CD4-positive, alpha-beta T cell treated with Interleukin-1 beta for 1 hour (primary cell): ENCODE measurements at places on chromosomes 3 and 15.

DNA sequence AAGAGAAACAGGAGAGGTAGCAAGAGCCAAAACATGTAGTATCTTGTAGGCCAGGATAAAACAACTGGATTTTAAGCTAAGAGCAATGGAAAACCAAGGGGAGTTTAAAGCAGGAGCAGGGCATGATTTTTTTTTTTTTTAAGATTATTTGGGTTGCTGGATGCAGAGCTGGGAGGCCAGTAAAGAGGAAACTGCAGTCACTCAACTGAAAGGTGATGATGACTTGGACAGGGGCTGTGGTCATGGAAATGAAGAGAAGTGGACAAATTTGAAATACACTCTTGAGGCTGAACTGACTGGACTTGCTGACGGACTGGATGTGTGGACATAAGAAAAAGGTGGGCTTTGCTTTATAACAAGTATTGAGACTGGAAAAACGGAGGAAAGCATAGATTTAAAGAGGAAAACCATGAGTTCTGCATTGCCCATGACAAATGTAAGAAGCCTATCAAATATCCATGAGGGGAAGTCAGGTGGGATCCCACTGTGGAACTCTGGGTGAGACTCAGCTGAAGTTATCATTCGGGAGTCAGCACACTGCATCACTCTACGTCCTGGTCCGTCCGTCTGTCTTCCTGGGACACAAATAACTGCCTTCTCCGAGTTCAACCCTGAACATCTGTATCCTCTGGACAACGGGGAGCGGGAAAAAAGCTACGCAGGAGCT, 688 bp downstream of the XPC start:
- DNase-seq, result peak; percentile 20

DNA sequence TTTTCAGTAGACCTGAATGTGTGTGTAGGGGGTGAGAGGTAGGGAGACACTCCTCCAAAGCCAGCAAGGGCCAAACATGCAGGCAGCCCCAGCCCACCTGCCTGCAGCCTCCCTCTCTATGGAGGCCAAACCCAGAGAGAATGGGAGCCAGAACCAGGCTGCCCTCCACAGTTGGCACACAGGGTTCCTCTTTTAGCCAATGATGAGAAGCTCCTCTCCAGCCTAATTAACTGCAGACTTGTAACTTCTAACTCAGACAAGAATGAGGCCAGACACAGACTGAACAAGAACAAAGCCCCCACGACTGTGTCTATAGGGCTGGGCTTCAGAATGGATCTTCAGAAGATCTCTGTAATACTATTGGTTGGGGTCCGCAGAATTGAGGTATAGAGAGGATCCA, 12.3 kb upstream of the TLE3 start:
- DNase-seq, result no peak

- no peak for DNase-seq
Measured at GRCh38 chr15:41812820-41813375, 15.0 kb upstream of the JMJD7 start.

DNA sequence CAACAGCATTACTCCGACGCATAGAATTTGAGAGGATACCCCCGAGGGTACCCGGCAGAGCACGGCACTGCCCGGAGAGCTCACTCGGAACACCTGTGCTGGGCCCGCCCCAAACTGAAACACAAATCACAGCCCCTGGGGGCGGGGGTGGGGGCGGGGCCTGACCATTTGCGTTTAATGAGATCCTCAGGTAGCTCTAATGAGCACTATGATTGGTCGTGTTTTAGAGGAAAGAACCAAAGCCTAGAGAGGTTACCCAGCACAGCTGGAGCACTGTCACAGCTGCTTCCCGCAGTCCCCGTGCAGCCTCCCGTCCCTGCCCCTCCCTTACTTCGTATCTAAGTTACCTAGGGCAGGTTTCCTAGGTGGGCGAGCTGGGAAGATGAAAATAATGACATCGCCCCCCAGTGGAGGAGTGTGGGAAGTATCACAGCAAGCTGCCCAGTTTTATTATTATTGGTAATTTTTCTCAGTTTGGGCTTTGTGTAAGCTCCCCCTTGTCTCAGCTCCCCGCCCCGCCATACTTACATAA, 187.1 kb downstream of the PDE8A start:
- peak; percentile 41 for DNase-seq

DNA sequence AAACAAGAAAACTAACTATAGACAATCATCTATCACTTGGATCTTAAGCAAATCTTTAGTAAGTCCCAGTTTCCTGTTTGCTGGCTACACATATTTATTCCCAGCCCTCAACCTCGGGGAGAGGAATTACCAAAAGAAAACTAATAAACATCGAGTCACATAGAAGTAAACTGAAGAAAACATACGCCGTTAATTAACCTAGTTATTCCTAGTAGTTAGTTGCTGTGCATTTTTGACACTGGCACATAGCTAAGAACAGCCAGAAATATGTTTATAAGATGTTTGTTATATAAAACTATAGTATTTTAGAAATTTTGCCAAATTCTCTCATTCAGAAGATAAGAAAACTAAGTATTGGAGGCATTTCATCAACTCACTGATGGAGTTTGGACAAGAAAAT, 407.2 kb upstream of the ARHGEF26 start:
- DNase-seq, result no peak

DNA sequence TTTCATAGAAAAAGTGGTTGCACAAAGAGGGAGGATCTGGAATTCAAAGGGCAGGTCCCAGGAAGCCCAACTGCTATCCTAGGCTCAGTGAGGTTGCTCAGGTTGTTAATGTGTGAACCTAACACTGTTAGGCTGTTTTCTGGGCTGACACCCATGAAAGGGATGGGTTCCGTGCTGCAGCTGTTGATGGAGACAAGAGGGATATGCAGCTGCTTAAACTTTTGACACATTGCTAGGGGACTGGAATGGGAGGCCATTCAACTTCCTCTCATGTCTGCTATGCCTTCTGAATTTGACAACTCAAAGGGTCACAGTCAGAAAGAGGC, 198.0 kb upstream of the NR2E3 start:
- DNase-seq, result no peak

GRCh38 chr3:184448321-184449160, 68.7 kb downstream of the CHRD start:
- no peak for DNase-seq

DNA sequence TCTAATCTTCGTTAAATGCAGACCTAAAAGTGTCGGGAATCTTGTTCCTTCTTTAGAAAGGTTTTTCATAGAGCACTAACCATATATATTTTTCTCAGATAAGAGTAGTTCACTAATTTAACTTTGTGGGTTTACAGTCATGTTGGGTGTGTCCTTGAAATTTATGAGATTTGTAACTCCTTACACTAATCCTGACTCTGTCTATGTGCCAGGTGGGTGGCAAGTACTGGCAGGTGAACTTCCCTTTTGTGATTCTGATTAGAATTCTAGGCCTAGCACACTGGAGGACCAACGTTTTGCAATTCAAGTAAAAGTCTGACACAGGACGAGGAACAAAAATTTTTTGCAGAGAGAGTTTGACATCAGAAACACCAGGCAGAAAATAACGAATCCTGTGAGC, 220.1 kb downstream of the P3H2 start:
- DNase-seq, result no peak

DNA sequence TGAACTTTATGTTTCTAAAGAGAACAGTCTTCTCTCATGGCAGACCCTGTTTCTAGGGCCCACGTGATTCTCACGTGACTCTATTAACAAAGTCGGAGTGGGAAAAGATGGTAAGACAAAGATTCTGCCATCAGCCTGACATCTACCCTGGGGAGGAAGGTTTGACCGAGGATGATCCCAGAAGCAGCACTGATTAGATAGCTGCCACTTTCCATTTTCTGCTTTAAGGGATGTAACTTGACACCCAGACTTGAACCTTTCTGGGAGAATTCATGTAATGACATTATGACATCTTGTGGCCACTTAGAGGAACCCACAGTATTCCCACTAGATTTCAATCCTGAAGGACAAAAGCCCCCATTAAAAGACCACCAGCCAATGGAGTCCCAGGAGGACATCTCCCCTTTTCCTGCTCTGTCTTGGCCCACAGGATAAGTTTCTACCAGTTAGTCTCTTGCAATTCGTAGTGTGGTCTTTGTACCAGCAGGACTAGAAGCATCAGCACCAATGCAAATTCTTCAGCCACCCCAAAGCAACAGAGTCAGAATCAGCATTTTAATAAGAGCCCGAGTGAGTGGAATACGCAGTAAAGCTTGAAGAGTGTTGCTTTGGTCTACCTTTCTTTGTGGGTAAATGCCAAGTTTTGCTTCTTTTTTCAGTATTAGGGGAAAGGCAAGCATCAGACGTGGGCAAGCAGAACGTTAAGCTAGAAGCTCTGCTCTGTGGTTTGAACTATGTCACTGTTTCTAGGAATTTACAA, 480.5 kb upstream of the PROK2 start:
- no peak for DNase-seq

GRCh38 chr3:38582316-38582715, 67.2 kb downstream of the SCN5A start:
- no peak for DNase-seq

GRCh38 chr3:68067314-68067713, 412.9 kb upstream of the SUCLG2 start:
- no peak for DNase-seq

GRCh38 chr15:81188354-81188753, 8.3 kb upstream of the IL16 start:
- no peak for DNase-seq

DNA sequence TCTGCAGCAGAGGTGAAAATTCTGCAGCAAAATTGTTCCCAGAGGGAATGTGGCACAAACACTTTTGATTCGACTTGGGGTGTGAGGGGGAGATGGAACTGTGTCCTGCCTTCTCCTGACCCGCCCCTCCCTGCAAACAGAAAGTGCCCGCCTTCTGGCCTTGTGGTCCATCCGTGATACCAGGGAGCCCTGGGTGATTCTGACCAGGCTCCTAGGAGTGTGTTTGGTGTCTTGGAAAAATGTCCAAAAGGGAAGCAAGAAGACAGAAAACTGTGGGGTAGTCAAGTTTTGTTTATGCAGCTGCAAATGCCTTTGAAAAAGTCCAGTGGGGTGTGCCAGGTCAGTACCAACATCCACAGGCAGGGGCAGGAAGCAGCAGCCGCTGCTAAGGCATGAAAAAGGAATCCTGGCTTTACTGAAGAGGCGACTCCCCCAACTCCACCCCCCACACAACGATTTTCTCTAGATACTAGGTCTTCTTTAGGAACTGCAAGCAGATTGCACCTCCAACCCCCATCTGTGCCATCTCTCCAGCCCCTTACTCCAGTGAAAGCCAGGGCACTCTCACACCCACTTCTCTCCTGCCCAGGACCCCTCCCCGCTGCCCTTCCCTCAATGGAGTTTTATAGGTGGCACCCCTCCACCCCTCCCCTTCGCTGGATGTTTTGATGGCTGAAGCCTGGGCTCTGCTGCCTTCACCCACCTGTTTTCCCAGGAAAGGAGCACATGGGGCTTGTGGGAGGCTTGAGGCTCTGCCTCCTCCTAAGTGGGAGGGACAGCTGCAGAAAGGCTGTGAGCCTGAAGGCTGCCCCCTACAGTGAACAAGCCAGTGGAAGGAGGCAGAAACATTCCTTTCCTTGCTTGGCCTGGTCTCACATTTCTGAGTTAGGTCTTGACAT, 82.4 kb upstream of the HERC1 start:
- no peak for DNase-seq

DNA sequence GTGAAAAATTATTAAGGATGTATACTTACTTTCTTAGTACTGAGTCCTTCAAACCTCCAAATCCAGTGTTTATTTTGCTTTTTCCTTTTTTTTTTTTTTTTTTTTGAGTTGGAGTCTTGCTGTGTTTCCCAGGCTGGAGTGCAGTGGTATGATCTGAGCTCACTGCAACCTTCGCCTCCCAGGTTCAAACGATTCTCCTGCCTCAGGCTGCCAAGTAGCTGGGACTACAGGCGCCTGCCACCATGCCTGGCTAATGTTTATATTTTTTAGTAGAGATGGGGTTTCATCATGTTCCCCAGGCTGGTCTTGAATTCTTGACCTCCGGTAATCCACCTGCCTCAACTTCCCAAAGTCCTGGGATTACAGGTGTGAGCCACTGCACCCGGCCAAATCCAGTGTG, 67.5 kb downstream of the KAT2B start:
- no peak for DNase-seq

GRCh38 chr15:19987389-19988048, 554.1 kb downstream of the GOLGA6L6 start:
- DNase-seq, result no peak

DNA sequence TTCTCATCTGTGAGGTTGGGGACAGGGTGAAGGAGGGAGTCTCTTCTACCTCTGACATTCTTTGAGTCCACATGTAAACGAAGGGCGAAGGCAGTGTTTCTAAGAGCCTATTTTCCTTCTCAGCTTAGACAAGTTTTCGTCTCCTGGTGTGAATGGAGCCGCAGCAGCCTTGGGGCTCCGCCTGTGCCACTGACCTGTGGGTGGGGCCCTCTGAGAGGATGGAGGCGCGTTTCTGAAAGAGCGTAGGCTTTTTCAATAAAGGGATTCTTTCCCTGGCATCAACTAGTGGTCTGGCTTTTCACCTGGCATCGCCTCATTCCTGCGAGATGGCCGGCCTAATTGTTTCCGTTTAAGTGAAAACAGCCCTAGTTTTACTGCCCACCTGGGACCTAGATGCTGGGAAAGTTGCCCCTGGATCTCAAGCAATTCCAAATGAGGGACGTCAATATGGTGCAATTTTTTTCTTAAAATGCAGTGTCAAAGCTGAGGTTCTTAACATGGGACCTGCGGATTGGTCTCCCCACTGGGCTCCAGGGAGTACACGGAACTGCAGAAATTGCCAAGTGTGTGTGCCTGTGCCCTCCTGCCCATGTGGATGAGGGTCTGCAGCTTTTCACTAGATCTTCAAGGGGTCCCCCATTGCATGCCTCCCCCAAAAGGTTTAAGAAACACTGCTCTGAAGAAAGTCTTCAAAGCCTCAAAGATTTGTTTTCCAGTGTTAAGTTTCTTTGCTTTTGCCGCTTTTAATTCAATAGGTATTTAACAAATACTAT, 958 bp downstream of the GLDN start:
- no peak for DNase-seq

GRCh38 chr3:69696367-69696766, 42.9 kb upstream of the MITF start:
- no peak for DNase-seq

DNA sequence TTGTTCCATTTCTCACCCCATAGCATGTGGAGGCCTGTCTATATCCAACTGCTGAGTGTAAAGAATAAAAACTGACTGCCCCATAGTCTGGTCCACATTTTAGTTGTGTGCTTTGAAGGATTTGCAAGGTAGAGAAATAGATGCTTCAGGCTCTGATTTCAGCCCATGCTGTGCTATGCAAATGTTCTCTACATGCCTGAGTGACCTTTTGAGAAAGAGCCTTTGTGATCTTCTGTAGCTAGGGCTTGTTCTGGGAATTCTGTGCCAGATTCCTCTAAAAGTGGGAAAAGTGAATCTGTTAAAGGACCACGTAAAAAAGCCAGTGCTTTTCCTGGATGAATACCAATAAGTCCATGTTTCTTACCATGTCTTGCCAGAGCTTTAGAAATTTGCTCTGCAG, 5.2 kb downstream of the KCTD6 start:
- DNase-seq, result no peak

GRCh38 chr3:53677413-53677812, 168.8 kb downstream of the CHDH start:
- no peak for DNase-seq

DNA sequence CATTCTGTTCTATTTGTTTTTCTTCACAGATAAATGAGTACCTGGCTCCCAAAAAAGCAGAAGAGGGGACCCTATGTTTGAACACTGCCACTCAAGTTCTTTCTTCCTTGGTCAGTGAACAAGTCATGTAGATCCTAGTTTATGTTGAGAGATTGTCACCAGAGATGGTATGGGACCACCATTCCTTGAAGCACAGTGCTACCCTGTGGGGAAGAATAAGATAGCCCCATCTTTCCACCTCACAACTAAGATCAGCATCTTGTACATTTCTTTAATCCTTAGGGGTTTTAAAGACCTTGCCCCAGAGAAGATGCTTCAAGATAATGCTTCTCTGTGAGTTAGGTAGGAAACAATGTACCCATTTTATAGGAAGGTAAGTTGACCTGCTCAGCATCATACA, 233.5 kb upstream of the WNT5A start:
- no peak for DNase-seq
